NCI-H1092 treated with DMSO at 0.1 percent for 48 hours (cell line): ENCODE measurements at places on chromosomes 4 and X.

- no peak for DNase-seq
Observed at GRCh38 chr4:187999406-187999932, 3.9 kb downstream of the ZFP42 start.

GRCh38 chr4:44801384-44801783 is 75.0 kb upstream of the GNPDA2 start:
- DNase-seq: no peak

GRCh38 chrX:17403972-17404371 is 29.0 kb downstream of the NHS start:
- peak; percentile 14 for DNase-seq

GRCh38 chr4:8394061-8394519 is 46.4 kb downstream of the ACOX3 start:
- DNase-seq: peak; percentile 82

GRCh38 chrX:137428221-137428661 is 137.7 kb upstream of the ZIC3 start:
- DNase-seq: no peak

DNA sequence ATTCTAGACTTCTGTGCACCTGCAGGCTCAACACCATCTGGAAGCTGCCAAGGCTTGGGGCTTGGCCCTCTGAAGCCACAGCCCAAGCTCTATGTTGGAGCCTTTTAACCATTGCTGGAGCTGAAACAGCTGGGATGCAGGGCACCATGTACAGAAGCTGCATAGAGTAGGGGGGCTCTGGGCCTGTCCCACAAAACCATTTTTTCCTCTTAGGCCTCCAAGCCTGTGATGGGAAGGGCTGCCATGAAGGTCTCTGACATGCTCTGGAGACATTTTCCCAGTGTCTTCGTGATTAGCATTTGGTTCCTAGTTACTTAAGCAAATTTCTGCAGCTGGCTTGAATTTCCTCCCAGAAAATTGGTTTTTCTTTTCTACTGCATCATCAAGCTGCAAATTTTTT is 999.3 kb upstream of the GRIA3 start:
- DNase-seq: no peak

DNA sequence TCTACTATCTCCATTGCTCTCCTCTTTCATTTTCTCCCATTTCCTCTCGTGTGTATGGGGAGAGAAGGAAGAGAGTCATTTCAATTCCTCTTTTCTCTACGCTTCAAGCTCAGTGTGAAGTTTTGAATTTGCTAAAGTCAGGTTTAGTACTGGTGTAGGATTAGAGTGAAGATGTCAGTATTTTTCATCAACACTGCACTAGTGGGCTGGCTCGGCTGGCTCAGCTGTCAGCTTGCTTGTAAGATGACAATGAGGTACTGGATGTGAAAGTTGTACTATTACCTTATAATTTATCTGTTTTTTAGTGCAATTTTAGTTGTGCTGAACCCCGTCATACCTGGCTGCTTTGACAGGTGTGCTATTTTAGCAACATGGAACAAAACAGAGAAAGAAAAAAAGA is 2.1 kb upstream of the SH2D1A start:
- DNase-seq: no peak

- DNase-seq: no peak
Observed at GRCh38 chr4:75142850-75143249, 209.9 kb downstream of the PARM1 start.

DNA sequence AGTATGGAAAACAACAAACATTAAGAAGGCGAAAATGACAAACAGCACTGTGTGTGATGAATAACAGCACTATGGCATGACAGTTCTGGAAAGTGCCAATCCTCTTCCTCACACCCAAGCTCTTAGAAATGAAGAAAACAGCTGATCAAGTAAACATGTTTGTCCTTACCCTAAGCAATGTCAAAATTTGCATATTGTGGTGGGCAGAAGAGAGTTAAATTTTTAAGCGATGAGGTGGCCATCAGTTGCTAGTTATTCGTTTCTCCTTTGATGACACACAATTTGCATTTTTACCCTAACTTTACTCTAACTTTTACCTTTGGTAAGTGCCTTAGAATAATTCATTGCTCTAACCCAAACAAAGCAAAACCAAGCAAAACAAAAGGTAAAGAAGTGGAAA is 8.8 kb downstream of the PROM1 start:
- no peak for DNase-seq

- DNase-seq: no peak
Observed at GRCh38 chr4:24775032-24775605, 20.3 kb upstream of the SOD3 start.

DNA sequence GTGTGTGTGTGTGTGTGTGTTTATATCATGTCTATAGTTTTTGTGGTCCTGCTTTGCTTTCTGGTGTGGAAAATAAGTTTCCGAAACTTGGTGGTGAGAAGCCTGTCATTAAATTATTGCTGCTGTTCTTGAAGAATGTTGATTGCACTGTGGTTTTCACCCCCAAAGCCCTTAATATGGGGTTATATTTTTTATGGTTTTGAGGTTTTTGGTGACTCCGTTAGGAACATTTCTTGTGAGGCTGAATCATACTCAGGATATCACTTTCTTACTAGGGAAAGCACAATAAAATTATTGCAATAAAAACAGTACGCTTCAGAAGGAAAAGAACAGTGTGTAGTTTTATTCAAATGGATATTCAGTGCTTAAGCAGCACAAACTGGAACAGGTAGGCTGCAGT is 539.1 kb upstream of the MAGEB18 start:
- no peak for DNase-seq

DNA sequence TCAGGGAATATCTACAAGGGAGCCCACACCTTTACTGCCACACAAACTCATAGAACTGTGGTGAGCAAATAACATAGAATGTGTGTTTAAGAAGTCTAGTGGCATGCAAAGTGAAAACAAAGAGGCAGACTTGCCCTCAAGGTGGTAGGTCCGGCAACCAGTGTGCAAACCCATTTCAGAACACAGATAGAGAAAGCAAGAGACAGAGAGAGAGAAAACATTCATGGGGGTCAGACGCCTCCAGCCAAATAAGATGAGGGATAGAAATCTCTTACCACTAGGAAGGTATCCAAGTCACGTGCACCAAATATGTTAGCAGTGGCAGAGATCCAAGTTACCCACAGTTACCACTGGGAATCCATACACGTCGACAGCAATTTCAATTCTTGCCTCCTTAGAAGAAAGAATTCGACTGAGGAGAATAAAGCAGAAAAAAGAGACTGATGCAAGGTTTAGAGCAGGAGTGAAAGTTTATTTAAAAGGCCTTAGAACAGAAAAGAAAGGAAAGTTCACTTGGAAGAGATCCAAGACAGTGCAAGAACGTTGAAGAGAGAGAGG is 252.8 kb downstream of the NAP1L3 start:
- DNase-seq: peak; percentile 1

- no peak for DNase-seq
Observed at GRCh38 chr4:121326597-121326996, 54.2 kb downstream of the QRFPR start.

DNA sequence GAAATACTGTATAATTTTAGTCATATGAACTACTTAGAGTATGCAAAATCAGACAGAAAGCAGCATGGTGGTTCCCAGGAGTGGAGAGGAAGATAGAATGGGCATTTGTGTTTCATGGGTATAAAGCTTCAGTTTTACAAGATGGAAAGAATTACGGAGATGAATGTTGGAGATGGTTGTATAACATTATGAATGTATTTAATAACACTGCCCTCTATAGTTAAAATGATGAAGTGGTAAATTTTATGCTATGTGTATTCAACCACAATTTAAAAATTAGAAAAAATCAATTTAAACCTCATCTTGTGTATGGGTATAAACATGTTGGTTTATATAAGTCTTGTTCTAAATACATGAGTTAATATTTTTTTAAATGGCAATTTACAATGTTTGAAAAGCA is 521.1 kb downstream of the FSTL5 start:
- no peak for DNase-seq

DNA sequence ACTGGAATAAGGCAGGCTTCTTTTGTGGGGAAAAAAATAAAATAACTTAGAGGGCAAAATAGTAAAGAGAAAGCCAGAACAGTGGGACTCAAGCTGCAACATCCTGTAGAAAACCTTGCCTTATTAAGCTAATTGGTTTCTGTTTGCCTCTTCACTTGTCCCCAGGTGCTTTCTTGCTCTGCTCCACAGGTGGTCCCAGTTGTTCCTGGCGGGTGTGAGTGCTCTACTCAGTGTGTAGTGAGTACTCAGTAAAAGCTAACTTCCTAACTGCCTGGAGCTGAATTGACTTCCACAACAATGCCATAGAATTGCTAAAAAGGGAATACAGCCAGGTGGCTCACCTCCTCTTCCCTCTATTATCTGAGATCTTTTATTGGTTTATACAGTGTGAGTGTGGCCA is 930.2 kb downstream of the C4orf33 start:
- peak; percentile 97 for DNase-seq

- peak; percentile 77 for DNase-seq
Observed at GRCh38 chr4:55321707-55322264, 24.3 kb upstream of the SRD5A3 start.

DNA sequence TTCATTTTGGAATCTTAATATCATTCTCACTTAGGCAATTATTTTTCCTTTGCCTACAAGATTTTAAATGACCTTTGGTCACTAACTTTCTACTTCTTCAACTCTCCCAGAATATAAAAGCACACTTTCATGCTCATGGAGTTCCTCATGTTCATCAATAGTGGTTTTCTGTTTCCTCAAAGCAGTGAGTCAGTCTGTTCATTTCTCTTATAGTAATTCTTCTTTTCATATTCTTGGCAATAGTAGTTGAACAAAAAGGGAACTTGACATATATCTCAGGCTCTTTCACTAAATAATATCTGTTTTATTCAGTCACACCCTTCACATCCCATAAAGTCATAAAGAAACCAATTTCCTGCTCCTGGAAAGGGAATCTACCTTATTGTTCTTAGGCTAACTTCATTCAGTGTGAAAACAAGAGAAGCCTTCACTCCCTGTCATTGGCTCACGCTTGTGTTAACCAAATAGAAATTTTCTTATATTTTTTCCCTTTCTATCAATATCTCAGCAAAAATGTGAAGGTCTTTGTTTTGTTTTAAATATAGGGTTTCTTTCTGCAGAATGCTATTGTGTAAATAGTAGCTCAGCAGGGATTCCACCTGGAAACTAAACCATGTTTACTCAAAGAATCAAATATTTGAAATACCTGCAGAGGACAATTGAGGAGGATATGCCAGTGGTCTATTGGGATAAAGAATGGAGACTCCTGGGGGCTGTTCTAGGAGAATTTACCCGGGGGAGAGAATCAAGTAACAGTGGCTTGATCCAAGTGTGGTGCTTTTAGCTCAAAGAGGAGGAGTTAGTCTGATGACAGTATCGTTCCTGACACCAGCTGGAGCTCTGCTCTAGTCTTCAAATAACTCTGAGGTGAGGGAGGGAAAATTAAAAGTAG is 13.4 kb upstream of the TNIP3 start:
- DNase-seq: no peak

DNA sequence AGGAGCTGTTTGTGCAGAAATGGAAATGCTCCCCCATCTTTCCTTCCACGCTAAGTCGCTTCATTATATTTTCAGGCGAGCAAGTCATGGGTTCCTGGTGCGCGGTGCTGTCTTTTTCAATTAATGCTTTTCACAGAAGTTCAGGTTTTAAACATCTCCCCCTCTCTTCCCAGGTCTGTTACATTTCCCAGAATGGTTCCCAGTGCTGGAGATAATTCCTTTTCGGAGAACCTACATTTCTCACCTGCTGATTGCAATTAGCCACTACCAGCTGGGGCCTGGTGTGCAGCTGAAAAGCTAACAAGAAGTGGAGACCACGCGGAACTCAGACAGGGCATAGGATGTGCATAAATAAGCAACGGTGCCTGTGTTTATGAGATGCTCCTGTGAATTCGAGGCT is 217.8 kb downstream of the MID1IP1 start:
- DNase-seq: no peak

GRCh38 chrX:141469469-141469868 is 115.1 kb downstream of the SPANXA1 start:
- DNase-seq: no peak

GRCh38 chr4:82437285-82438005 is 7.1 kb downstream of the ENOPH1 start:
- no peak for DNase-seq

DNA sequence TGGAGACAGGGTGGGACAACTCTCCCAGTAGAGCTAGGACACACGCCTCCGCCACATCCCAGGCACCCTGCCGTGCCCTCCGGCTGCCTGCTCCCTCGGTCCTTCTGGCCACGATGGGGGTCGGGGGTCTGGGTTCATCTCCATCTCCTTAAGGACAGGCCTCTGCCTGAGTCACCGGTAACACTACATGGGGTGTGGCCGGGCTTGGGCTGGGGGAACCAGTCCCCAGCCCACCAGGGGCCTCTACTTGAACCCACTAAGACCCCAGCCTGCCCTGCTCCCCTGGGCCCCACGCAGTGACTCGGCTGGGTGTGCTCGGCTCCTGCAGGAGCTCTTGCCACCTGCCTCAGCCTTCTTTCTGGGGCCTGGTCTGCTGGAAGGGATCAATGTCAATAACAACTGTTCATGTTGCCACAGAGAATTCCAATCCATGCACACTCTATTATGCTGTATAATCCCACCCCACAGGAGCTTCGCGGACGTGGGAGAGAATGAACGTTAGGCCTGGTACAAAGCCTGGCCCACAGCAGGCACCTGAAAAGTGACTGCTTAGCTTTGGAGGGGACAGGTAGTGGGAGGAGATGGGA is 177.7 kb upstream of the PSAPL1 start:
- no peak for DNase-seq

DNA sequence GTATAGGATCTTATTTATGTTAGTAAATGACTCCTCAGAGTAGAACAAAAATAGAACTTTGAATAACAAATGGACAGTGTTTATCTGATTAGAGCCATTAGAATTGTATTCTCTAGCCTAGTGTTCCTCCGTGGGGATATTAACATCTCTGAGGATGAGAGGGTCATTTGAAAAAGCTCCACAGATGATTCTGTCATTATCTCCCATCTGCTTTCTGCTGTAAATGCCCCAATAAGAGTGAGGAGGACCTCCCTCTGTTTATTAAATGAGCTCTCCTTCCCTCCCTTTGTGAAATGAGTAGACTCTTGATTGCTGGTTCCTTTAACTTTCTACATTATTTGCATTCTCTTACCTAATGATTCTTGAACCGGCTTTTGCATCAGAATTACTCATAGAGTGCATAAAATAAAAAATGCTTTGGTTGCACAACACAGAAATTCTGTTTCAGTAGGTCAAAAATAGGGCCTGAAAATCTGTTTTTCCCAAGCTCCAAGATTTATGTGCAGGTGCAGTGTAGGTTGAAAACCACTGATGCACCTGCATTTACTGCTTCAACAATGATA is 18.0 kb downstream of the GC start:
- DNase-seq: no peak

GRCh38 chr4:71729856-71730255 is 54.0 kb downstream of the GC start:
- no peak for DNase-seq

DNA sequence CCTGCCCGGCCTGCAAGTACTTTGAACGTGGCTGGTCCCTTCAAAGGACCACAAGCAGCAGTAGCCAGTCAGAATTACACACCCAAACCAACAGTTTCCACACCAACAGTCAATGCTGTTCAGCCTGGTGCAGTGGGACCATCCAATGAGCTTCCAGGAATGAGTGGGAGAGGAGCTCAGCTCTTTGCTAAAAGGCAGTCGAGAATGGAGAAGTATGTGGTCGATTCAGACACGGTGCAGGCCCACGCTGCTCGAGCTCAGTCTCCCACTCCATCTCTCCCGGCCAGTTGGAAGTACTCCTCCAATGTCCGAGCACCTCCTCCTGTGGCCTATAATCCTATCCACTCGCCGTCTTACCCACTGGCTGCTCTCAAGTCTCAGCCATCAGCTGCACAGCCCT is 104.4 kb upstream of the MYOZ2 start:
- DNase-seq: no peak

GRCh38 chr4:147749811-147750321 is 18.0 kb downstream of the ARHGAP10 start:
- peak; percentile 39 for DNase-seq

GRCh38 chrX:275476-275966 is 5.7 kb upstream of the PLCXD1 start:
- no peak for DNase-seq
